Right lung (tissue), 10 donors: ENCODE measurements at places on chromosomes 3 and 15. TPM values are rescaled to one million over a fixed set of nuclear protein-coding genes. Genes with fewer than 3 reads are reported as not detected.

Gene SLC22A13
- polyA plus RNA-seq, result 0.24 TPM

Gene PYGO1
- 19.5 TPM for polyA plus RNA-seq

Gene MAP2K1
- polyA plus RNA-seq, result 44.1 TPM

Gene APOD
- 5.8 TPM for polyA plus RNA-seq

Gene CALML4
- 12.8 TPM for polyA plus RNA-seq

Gene ZDHHC23
- 5.2 TPM for polyA plus RNA-seq

Gene HES1
- polyA plus RNA-seq, result 84.7 TPM

Gene CISH
- 22.8 TPM for polyA plus RNA-seq

Gene RTP1
- polyA plus RNA-seq, result not detected

Gene SPINT1
- polyA plus RNA-seq, result 57.8 TPM

DNA sequence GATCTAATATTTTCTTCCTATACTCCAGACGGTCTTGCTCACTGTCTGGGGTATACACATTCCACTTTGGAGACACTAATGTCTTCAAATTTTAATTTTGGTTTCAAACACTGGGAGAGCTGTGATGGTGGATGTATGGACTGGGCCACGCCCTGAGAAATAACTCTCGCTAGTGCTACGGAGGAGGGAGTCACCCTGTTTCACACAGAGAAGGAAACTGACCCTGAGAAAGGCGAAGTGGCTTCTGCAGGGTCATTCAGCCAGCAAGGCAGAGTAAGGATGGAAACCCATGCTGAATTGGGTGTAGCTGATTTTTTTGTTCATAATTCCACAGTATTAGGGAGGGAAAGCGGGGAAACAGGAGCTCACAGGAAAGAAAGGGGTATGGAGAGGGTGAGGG is 8.6 kb upstream of the SKIC8 start:
- no peak for DNase-seq

DNA sequence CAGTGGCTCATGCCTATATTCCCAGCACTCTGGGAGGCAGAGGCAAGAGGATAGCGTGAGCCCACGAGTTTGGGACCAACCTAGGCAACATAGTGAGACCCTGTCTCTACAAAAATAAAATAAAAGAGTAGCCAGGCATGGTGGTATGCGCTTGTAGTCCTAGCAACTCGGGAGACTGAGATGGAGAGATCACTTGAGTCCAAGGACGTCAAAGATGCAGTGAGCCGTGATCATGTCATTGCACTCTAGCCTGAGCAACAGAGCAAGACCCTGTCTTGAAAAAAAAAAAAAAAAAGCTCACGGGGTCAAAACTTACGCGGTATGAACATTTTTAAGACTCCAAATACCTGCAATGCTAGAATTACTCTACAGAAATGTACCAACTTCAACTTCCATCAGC is 37.1 kb upstream of the COLQ start:
- DNase-seq, result no peak

DNA sequence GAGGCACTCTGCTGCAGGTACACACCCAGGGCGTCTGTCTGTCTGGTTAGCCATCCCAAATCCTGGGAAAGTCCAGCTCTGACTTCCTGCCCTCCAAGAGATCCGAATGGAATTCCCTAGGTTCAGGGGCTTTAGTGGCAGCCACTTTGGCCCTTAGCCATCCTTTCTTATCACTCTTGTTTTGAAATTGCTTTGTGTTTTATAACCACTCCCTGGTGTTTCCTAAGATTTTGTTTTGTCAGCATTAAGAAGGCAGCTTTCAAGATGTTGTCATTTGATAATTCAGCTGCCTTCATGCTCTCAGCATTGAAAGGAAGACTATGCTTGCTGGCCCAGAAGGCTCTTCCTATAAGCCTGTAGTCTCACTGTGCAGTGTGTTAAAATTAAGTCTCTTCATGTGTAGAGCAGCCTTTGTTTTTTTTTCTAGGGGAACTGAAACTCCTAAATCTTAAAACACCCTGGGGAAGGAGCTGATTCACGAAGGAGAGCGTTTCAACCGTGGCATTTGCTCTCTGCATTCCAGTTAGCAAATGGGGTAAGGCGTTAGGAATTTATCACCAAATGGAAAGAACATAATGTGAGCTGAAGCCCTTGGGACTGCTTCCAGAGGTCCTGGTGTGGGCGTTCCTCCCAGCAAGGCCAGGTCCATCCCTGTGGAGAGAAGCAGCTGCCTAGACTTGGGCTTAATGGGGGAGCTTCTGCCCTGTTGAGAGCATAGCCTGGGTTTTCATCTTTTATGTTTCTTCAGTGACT is 14.2 kb upstream of the CLEC3B start:
- peak; percentile 64 for DNase-seq

GRCh38 chr3:153429821-153430220 is 267.8 kb downstream of the RAP2B start:
- no peak for DNase-seq

- no peak for DNase-seq
Observed at GRCh38 chr3:183278479-183279088, 25.5 kb downstream of the B3GNT5 start.

GRCh38 chr15:65231306-65231705 is 20.0 kb upstream of the CILP start:
- no peak for DNase-seq

DNA sequence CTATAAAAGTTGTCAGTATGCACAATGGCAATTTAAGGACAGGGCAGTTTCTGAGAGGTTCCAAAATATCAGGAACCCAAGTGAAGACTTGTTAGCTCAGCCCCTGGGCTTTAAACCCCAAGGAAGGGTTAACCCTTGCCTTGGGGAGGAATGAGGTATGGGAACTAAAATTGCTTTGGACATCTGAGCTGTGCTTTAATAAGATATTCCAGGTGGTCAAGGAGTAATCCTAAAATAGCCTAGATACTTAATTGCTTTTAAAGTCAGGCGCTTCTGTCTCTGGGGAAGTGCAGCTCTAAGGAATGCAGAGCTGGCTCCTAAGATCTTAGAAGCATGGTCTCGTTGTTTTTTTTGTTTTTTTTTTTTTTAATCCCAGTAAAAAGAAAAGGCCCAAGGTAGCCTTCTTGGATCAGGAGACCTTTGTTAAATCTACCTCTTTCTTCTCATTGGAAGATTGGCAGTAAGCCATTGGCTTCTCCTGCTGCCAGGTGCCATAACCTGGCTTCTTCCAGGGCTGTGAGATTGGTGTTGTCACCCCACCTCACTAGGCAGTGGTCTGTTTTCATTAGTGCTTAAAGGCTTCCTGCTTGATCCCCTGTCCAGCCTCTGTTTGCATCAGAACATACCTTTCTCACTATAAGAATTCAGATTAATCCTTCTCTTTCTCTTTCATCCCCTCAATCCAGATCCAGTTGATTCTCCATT is 24.5 kb downstream of the ARID3B start:
- DNase-seq, result no peak

GRCh38 chr3:126130981-126131745 is 47.2 kb upstream of the SLC41A3 start:
- DNase-seq, result no peak

DNA sequence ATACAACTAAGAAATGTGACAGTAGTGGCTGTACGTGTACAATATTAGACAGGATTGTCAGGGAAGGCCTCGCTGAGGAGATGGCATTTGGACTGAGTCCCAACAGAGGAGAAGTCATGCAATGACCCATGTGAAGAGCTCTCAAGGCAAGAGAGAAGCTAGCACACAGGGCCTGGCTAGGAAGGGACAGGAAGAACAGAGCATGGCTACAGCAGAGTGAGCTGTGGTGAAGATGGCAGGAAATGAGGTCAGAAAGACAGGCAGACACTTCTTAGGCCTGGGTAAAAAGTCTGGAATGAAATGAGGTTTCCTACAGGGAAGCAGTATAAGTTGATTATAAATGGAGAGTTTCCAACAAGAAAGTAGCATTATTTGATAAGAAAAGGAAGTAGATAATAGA is 33.2 kb upstream of the LEKR1 start:
- DNase-seq, result no peak

GRCh38 chr3:184360070-184360928 is 1.1 kb downstream of the CLCN2 start:
- DNase-seq, result no peak

DNA sequence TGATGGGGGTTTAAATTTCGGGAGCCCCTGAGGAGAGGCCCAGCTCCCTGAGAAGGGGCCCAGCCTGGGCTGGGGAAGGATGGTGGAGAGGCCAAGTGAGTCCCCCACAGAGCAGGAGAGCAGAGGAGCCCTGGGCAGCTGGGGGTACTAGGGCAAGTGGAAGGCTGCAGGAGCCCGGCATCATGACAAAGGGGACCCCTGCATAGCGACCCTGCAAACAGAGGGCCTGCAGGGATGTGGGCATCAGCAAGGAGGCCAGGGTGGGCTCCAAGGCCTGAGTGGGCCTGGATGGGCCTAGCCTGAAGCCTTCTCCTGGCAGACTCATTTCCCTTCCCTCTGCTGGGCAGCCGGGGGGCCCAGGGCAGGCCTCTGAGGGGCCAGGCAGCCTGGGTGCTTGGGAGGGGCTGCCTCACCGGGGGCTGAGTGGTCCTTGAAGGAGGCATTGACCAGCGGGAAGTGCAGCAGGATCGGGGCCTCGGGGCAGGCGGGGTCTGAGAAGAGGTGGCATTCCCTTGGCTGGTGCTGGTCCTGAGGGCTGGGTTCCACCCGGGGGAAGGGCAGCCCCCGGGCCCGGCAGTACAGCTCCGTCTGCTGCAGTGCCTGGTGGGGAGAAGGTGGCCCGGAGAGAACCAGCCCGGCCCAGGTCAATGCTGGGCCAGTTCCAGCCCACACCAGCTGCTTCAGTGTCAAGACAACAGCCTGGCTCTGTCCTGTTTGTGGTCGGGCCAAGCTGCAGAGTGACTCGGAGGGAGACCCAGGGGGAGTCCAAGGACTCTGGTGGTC is 24.7 kb downstream of the PLA2G4D start:
- DNase-seq, result no peak

- DNase-seq, result no peak
Observed at GRCh38 chr3:124885466-124886167, 1.5 kb downstream of the ITGB5 start.

DNA sequence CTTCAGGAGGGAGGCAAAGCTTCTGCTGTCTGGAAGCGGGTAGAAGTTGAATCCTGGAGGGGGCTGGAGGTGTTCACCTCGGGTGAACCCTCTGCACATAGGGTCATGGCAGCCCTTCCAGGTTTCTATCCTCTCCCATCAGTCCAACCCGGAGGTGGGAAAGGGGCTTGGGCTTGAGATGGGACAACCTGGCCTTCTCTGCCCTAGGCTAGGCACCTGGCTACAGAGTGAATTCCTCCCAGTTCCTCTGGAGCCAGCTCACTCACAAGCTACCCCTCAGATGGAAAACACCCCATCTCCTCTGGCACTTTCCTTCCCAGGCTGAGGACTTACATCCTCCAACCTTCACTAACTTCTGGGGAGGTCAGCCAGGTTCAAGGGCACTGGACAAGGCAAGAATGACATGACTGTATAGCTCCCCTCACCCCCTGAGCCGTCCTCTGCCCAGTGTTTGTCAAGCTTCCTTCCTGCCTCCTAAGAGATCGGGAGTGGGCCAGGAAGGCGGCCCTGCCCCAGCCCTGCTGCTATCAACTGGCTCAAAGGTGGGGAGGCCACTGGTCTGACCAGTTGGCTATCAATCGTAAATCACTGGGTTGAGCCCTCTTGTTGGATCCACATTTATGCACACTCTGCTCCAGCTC is 45.8 kb downstream of the KLF15 start:
- DNase-seq, result no peak

DNA sequence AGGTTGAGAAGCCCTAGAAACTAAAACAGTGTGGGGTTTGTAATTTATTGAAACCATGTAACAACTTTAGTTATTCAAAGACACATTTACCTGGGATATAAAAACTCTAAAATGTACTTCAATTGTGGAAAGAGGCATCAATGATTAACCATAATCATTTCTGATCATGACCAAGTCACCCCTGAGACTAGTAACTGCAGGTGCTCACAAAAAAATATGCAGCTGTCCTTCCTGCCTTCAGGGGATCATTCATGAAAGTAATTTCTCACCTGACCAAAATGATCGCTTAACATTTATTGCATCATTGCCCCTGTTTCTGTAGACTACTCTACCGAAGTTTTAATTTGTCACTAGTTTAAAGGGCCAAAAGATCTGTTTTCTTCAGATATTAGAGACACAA is 9.0 kb downstream of the ACP3 start:
- DNase-seq, result no peak

DNA sequence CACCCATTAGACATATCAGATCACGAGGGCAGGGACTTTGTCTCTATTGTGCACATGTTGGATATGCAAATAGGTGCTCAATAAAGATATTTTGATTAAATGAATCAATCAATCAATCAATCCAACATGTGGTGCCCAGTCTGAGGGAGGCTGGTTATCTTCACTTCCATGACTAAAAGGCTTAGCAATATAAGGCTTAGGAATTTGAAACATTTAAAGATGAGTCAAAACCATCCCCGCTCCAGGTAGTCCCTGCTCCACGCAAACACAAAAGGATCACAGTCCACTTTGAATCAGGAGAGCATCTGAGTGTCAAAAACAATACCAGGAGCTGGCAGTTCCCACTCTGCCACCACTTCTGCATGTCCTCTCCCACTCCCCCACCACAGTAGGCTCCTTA is 25.8 kb upstream of the PRICKLE2 start:
- DNase-seq, result no peak
